HT-29 (cell line): ENCODE measurements at places on chromosomes 11 and 22. TPM values are rescaled to one million over a fixed set of nuclear protein-coding genes. Genes with fewer than 3 reads are reported as not detected.

GRCh38 chr11:134413043-134413825 lies 1.2 kb upstream of the B3GAT1 start:
- DNase-seq: no peak

DNA sequence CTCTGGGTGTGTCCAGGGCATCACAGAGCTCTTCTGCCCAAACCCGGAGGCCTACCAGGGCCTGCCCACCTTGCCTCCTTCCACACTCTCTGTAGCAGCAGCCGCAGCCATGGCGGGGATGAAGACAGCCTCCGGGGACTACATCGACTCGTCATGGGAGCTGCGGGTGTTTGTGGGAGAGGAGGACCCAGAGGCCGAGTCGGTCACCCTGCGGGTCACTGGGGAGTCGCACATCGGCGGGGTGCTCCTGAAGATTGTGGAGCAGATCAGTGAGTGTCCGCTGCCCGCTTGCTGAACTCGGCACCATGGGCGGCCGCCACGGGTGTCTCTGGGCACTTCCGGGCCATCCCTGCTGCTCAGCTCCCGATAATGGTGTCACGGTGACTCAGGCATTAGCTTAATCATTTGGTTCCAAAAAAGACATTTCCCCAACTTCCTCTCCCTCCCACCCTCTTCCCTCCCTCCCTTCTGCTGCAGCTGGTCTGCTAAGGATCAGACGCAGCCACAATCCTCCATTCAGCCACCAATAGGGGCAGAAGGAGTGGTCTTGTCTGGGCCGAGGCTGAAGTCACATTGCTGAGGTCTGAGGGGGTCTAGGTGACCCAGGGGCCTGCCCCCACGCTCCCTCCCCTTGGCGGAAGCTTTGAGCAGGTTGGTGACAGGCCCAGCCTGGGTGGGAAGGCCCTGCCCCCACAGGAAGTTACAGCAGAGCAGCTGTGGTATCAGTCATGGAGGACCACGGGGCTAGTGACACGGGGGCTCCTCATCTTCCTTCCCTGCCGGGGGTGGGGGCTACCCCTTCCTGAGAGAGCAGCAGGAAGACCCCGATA lies 950 bp downstream of the FERMT3 start:
- DNase-seq: no peak

The OR52N4 gene
- not detected in 2 replicates for total RNA-seq

- no peak for DNase-seq
Observed at GRCh38 chr11:17927681-17928343, 85.0 kb downstream of the SERGEF start.

The PRR5L gene
- 80.1 and 92.8 TPM in 2 replicates for total RNA-seq

GRCh38 chr22:32649515-32650200 lies 151.8 kb upstream of the TIMP3 start:
- DNase-seq: no peak

The ABTB2 gene
- total RNA-seq: 26.0 and 27.3 TPM in 2 replicates

- no peak for DNase-seq
Observed at GRCh38 chr22:42069801-42070516, 653 bp downstream of the NAGA start.
